Activated CD4-positive, CD25-positive, alpha-beta regulatory T cell treated with anti-CD3 and anti-CD28 coated beads, Interleukin-2, amount 50 U/mL, for 72 hours (primary cell): ENCODE measurements at places on chromosomes 2 and 18.
A peak's percentile ranks its signal among the peaks of the same experiment; 100 is the strongest.

DNA sequence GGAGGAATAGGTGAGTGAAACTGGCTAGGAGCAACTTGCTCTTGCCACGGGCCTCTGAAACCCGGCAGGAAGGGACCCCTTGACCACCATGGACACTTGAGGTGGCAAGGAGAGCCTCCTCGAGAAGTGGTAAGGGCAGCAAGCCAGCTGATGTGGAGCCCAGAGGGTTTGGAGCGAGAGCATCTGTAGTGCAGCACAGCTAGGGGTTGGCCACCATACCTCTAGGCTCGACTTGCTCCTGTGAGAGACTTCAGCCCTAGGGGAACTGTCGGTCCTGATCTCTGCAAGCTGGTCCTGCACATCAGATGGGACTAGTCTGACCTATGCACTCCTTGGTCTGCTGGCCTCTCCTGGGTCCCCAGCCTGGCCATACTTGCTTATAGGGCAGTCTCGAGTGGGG lies 158.4 kb downstream of the CCDC178 start:
- no peak for DNase-seq

DNA sequence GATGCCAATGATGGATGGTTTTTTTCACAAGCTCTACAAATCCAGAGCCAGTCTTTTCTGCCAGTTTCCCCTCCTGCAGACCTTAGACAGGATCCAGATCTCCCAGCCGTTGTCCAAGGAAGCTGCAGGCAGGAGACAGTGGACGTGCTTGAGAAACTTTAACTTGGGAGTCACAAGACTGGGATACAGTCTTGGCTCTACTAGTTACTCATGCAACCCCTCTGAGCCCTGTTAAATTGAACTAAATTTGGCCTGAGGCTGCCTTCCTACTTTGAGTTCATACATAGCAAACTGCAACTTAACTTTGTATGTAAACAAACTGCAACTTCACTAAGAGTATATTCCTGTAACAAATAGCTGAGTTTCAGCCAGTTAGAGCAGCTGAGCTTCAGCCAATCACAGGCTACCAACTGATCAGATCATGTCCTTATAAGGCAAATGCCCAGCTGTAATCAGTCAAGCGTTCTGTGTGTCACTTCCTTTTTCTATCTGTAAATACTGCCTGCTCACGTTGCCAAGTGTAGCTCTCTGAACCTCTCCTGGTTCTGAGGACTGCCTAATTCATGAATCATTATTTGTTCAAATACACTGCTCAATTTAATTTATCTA lies 140.9 kb downstream of the CAPN13 start:
- no peak for DNase-seq

DNA sequence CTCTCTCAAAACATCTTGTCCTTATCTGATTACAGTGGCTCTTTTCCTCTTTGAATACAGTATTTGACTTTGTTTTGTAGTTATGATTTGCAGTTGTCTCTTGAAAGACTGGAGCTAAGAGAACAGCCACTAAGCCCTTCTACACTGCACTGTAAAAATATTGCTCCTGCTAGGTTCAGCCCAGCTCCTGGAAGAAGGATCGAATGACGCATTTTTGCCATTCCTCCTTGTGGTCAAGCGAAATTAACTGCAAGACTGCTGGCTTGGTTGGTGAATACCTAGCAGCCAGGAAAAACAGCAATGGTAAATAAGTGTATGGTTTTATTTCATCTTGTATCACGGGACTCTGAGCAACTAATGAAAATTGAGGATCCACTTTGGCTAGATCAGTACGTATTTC lies 407.8 kb upstream of the CDH2 start:
- DNase-seq: no peak

GRCh38 chr18:62343316-62343715 lies 18.2 kb downstream of the TNFRSF11A start:
- no peak for DNase-seq

DNA sequence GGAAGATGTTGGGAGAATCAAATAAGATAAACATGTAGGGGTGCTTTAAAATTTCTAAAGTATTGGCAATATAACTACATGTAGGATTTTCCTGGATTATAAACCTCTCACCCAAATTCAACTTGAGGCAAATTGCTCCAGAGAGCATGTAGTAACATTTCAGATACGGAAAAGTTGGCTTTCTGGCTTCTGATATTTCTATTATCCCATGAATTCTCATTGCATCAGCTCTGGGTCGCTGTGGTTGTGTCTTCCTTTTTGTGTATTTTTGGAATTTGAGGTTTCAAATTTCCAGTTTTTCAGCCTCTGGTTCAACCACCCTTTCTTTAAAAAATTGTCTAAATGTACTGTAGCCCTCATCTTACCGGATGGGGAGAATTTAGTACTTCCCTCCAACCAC lies 32.3 kb downstream of the TGIF1 start:
- no peak for DNase-seq

DNA sequence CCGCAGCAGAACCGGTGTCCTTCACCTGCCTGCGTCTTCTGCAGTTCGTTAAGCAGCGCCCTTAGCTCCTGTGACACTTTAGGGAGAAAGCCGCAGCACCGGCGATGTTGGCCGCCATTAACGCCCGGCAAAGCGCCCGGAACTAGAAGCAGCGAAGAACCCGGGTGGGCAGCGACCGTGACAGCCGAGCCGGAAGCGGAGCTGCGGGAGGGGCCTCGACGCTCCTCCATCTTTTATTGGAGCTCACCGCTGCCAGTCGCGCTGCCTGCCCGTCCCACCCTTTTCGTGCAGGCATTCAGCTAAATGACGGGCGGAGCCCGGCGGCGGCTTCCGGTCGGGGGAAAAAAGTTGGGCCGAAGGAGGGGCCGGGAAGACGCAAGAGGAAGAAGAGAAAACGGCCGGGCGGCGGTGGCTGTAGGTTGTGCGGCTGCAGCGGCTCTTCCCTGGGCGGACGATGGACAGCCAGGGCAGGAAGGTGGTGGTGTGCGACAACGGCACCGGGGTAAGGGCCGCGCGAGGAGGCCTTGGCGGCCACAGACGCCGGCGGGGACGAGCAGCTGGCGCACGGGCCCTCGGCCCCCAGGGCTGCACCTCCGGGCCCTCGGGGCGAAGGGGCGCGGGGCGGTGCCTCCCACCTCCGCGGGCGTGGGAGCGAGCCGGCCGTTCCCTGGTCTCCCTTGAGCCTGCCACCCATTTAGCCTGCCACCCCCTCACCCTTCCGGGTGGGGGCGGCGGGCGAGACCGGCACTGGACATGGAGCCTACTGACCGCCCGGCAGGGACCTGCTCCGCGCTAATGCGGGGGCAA lies at the start of gene ACTR2:
ACTR2 (plus strand) TSS at position 376 of the 807 bp plus-strand sequence; CDS start at position 455, 79 bp downstream.
- DNase-seq: peak; percentile 92

- DNase-seq: no peak
Measured at GRCh38 chr2:66490588-66491001, 55.7 kb downstream of the MEIS1 start.

GRCh38 chr2:164073101-164074074 lies 337.6 kb upstream of the FIGN start:
- no peak for DNase-seq

GRCh38 chr2:67666386-67667053 lies 269.4 kb downstream of the ETAA1 start:
- no peak for DNase-seq

- no peak for DNase-seq
Measured at GRCh38 chr2:144097440-144098225, 422.3 kb downstream of the ZEB2 start.

GRCh38 chr2:98828369-98828744 lies 97.4 kb upstream of the MGAT4A start:
- no peak for DNase-seq

- DNase-seq: no peak
Measured at GRCh38 chr2:215390550-215390913, 45.3 kb downstream of the FN1 start.

- DNase-seq: no peak
Measured at GRCh38 chr18:72058851-72059250, 485.3 kb downstream of the CBLN2 start.

DNA sequence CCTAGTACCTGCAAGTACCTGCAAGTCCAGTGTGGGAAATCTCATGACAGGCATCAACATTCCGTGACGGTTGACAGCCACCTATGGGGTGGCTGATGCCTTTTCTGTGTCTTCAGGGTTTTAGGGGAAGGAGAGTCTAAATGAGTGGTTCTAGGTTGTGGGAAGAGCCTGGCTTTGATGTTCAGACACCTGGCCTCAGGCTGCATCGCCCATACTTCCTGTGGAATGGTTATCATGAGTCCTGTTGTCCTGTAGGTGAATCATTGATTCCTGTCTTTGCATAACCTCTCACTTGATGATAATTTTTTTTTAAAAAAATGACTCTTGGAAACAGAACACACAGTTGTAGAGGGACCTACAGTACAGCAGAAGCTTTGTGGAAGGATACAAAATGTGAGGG lies 108.9 kb downstream of the NEDD4L start:
- DNase-seq: no peak

- no peak for DNase-seq
Measured at GRCh38 chr18:48162956-48163737, 232.7 kb upstream of the SMAD2 start.

DNA sequence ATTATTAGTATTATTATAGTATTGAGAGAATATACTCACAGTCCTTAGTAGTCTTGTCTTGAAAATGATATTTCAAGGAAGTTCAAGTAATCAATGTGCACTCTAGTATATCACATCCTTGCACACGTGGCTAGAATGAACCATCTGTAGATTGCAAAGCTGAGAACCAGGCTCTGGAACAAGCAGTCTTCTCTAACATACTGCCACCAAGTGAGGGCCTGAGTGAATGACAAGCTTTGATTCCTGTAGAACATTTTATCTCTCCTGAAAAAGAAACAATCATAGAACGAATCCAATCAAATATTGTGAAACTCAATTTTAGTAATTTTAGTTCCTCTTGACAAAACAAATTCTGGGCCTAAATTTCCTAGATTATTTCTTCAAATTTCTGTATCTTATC lies 55.3 kb upstream of the SULT1C3 start:
- DNase-seq: no peak

GRCh38 chr2:75140288-75140687 lies 59.0 kb downstream of the TACR1 start:
- no peak for DNase-seq

- DNase-seq: no peak
Measured at GRCh38 chr18:11989174-11989573, 7.9 kb downstream of the IMPA2 start.

- DNase-seq: no peak
Measured at GRCh38 chr2:44494006-44494405, 132.3 kb downstream of the CAMKMT start.

GRCh38 chr2:121049950-121050585 lies 234.9 kb downstream of the TFCP2L1 start:
- no peak for DNase-seq

GRCh38 chr2:15692551-15693377 lies 101.1 kb downstream of the DDX1 start:
- no peak for DNase-seq

DNA sequence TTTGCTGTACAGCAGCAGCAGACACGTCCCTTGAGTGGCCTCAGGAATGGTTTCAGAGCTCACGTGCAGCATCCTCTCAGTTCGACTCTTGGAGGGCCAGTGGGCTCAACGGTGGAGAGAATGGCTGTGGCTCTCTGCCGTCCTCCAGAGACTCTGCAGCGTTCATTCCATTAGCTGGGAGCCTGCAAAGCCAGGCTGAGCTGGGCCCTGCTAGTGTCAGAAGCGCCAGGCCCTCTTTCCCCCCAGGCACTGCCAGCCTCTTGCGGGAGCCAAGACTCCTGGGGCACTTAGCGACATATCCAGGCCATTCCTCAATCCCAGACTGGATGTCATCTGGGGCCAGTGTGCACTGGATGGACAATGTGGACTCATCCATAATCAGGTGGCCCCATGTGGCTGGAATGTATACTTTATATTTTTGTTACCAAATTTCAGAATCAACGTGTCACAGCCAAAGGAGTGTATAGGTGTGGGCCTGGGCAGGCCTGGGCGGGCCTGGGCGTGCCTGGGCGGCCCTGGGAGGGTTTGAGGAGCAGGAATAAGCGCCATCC lies 125.1 kb upstream of the EPAS1 start:
- DNase-seq: no peak

GRCh38 chr2:152120430-152120829 lies 21.6 kb upstream of the CACNB4 start:
- no peak for DNase-seq

DNA sequence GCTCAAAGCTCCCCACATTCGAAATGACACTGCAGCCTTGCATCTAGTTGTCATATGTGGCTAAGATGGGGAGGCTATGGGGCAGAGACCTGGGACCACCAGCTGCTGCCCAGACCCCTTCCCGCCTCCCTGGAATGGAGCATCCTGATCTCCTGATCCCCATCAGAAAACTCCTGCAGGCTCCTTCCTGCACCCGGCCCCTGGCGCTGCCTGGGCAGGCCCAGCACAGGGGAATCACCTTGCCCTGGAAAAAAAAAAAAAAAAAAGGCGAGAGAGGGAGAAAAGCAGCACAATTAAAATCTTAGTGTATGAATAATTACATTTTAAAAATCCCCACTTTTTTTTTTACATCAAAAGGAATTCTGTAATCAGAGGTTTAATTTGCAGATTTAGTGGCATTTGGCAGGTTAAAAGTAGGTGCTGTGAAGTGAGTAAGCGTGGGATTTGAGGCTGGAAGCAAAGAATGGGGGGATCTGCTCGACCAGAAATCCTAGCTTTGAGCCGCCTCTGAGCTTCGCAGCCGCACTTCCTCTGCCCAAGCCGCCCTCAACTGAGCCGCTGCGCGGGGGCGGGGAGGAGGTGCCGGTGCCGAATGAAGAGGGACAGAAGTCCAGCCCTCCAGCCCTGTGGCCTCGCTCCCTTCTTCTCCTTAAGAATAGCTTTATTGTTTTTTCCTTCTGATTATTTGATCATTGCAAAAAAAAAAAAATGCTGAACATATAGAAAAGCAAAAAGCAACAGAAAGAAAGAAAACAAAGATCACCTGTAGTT lies 30.0 kb downstream of the THNSL2 start:
- peak; percentile 40 for DNase-seq

DNA sequence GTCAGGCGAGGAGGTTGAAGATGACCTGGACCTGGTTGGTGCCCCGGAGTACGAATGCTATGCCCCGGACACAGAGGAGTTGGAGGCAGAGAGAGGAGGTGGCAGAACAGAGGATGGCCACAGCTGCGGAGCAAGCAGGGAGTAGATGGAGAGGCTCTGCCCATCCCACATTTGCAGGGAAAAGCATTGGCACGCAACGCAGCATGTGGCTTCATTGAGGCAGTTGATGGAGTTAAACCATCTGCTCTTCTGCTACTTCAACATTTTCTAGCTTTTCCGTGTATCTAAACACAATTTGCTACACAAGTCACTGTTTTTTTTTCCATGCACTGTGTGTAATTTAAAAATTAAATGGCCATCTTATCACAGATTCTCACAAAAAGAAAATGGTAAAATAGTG lies 11.8 kb downstream of the RBFA start:
- DNase-seq: no peak

DNA sequence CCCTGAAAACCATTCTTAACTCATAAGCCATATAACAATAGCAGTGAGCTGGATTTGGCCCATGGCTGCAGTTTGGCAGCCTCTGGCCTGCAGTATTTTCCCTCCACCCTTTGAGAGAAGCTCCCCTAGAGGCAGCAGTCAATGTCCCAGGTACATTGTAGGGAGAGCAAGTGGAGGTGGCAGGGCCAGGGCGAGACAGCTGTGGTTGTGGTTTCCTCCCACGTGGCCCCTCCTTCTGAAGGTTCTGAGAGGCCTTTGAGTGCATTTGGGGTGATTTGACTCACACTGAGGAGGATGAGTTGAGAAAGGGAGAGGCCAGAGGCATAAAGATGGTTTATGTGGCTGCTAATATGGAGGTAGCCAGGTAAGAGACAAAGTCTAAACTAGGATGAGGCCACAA lies 45.5 kb upstream of the LDAH start:
- peak; percentile 57 for DNase-seq

GRCh38 chr2:30656079-30656478 lies 151.2 kb downstream of the CAPN13 start:
- DNase-seq: no peak
